ENCODE measurements at places on chromosomes 3 and 15. TPM values are rescaled to one million over a fixed set of nuclear protein-coding genes. Genes with fewer than 3 reads are reported as not detected.

Gene MUC4
- polyA plus RNA-seq: 8.4 TPM

Gene HGD
- 39.0 TPM for polyA plus RNA-seq

Gene PFN2
- 50.5 TPM for polyA plus RNA-seq

Gene GABRR3
- not detected for polyA plus RNA-seq

Gene C2CD4B
- 1.2 TPM for polyA plus RNA-seq

Gene CTXND1
- 0.23 TPM for polyA plus RNA-seq

Gene C3orf85
- 5.1 TPM for polyA plus RNA-seq

Gene INSYN1
- polyA plus RNA-seq: 0.60 TPM

Gene BTLA
- polyA plus RNA-seq: not detected

Gene ARPIN
- 16.4 TPM for polyA plus RNA-seq

Gene GOLGA8T
- polyA plus RNA-seq: not detected

Gene TM4SF18
- 0.60 TPM for polyA plus RNA-seq

Gene CHRNA5
- polyA plus RNA-seq: 0.92 TPM

Gene RLBP1
- not detected for polyA plus RNA-seq

Gene UROC1
- polyA plus RNA-seq: not detected

Gene SLC12A1
- polyA plus RNA-seq: not detected

Gene CCR9
- polyA plus RNA-seq: not detected

Gene KLHL40
- not detected for polyA plus RNA-seq

Gene TMEM40
- 0.60 TPM for polyA plus RNA-seq

Gene GAP43
- 0.60 TPM for polyA plus RNA-seq

Gene LOXL1
- polyA plus RNA-seq: not detected

Gene CKMT1A
- 114 TPM for polyA plus RNA-seq

Gene STAC
- polyA plus RNA-seq: 0.42 TPM

Gene SCAANT1
- polyA plus RNA-seq: not detected

Gene STRA6
- polyA plus RNA-seq: 0.50 TPM

Gene SNRK
- polyA plus RNA-seq: 17.9 TPM

Gene C3orf20
- not detected for polyA plus RNA-seq

Gene RNF7
- polyA plus RNA-seq: 272 TPM

Gene VPS13C
- 6.6 TPM for polyA plus RNA-seq

Gene MUSTN1
- not detected for polyA plus RNA-seq

Gene ATP1B3
- 235 TPM for polyA plus RNA-seq

Gene NDUFB4
- 335 TPM for polyA plus RNA-seq

Gene LINGO1
- polyA plus RNA-seq: under 0.01 TPM

Gene SAMD7
- not detected for polyA plus RNA-seq

Gene SKOR1
- polyA plus RNA-seq: not detected

Gene RASL12
- polyA plus RNA-seq: 1.8 TPM

Gene GASK1A
- polyA plus RNA-seq: 0.92 TPM

Gene TGM5
- polyA plus RNA-seq: not detected

Gene AADACL2
- polyA plus RNA-seq: not detected

Gene HRG
- polyA plus RNA-seq: not detected

Gene EMC7
- polyA plus RNA-seq: 75.8 TPM

Gene SLC22A14
- polyA plus RNA-seq: not detected

Gene FMN1
- 6.5 TPM for polyA plus RNA-seq

Gene PLSCR4
- polyA plus RNA-seq: 29.8 TPM

Gene GHSR
- polyA plus RNA-seq: not detected

Measured in sigmoid colon (tissue), 7 donors.